ENCODE measurements at places on chromosomes 7 and 10. TPM values are rescaled to one million over a fixed set of nuclear protein-coding genes. Genes with fewer than 3 reads are reported as not detected.

Gene RHBDD2
- 24.2 TPM for total RNA-seq

Gene IDI2
- not detected for total RNA-seq

- no peak for DNase-seq
Measured at GRCh38 chr10:86642021-86642420, 12.3 kb upstream of the OPN4 start.

DNA sequence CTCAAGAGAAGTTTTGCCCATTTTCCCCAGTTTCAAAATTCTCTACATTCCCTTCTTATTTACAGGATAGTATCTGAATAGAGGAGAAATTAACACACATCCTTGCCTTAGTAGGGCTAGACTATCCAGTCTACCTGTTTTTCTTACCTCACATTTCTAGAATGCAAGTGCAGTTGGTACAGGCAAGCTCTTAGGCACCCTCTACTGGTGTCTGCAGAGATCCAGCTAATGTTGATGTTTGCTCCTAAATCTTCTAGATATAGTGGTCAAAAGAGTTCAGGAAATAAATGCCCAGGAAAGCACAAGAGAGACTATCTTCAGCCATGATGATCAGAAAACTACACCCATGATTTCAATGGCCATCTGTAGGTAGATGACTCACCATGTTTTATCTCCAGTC, 205.3 kb downstream of the HTR7 start:
- peak; percentile 60 for DNase-seq

DNA sequence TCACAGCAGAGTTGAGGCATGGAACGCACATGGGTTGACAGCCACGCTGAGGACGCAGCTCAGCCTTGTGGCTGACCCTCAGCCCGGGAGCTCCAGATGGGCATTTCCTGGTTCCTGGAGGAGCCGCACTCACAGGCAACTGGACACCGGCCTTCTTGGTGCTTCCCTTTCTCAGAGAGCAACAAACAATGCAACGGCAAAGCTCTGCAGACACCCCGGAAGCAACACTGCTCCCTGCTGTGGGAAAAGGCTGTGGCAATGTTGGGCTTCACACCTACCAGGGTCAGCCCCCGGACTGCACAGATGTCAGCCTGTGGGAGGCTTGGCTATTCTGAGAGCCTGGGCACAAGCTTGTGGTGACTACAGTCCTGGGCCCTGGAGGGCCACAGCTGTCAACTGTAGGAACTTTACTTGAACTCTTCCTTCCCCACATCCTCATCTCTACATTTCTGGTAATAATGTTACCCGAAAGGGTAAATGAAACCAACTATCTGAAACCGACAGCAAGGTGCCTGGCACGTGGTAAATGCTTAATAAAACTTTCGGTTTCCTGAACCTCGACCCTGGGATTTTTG, 597.5 kb upstream of the MKI67 start:
- no peak for DNase-seq

DNA sequence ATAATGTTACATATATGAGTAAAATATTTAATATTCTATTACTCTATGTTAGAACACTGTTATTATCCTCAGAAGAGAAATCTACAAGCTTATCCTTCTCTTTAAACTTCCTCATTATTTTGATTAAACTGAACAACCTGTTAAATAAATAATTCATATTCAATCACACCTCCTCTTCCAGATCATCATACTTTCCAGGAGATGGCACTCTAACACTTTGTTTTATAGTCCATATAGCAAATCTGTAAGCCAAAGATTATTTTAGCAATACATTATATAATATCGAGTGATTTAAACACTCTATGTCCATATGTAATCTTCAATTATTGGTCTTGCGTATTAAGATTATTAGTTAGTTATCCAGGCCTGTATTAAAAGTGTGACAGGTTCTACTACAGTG, 694.1 kb downstream of the ANKRD7 start:
- peak; percentile 28 for DNase-seq

GRCh38 chr7:117582219-117582704, 102.4 kb downstream of the CFTR start:
- peak; percentile 34 for DNase-seq

GRCh38 chr10:132036887-132037675, 28.7 kb upstream of the JAKMIP3 start:
- DNase-seq: peak; percentile 76

- DNase-seq: peak; percentile 37
Measured at GRCh38 chr7:26860361-26860760, 4.0 kb downstream of the SKAP2 start.

DNA sequence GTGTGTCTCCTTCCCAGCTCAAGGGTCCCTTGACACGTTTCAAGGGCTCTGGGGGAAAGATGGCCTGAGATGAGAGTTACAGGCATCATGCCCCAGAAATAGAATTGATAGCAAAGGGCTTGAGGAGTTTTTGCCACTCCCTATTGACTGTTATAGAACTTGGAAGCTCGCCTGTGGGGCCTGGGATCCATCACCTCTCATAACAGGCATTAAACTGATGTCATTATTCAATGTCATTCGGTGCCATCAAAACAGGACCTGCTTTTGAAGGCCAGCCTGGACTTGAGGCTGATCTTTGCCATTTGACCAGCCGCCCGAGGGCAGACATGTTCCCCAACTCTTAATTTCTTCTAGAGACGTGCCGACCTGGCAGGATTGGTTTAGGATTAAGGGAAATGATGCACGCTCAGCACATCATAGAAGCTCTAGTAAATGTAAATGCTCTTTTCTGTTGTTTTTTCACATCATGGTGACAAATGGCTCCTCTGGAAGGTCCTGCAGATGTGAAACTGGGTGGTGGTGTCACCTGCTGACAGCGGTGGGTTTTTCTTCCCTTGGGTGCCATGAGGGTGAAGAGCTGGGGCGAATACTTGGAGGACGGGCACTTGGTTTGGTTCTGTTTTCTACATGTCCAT, 16.7 kb upstream of the KLF6 start:
- DNase-seq: no peak

DNA sequence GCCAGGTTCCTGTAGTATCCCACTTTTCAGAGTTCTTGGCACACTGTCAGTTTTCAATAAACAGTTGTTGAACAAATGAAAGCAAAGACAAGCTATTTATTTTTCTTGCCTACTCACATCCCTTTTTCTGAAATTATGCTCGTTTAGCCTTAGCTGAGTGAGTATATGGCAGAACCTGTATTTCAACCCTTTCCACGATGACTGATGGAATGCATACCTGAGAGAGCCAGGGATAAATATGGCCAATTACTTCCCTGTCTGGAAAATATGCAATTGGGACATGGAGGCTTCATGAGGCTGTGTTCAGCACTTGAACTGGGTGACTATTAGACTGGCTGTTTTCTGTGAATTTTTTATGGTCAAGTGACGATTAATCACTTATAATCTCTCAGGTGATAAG, 144.5 kb upstream of the POT1 start:
- DNase-seq: no peak

DNA sequence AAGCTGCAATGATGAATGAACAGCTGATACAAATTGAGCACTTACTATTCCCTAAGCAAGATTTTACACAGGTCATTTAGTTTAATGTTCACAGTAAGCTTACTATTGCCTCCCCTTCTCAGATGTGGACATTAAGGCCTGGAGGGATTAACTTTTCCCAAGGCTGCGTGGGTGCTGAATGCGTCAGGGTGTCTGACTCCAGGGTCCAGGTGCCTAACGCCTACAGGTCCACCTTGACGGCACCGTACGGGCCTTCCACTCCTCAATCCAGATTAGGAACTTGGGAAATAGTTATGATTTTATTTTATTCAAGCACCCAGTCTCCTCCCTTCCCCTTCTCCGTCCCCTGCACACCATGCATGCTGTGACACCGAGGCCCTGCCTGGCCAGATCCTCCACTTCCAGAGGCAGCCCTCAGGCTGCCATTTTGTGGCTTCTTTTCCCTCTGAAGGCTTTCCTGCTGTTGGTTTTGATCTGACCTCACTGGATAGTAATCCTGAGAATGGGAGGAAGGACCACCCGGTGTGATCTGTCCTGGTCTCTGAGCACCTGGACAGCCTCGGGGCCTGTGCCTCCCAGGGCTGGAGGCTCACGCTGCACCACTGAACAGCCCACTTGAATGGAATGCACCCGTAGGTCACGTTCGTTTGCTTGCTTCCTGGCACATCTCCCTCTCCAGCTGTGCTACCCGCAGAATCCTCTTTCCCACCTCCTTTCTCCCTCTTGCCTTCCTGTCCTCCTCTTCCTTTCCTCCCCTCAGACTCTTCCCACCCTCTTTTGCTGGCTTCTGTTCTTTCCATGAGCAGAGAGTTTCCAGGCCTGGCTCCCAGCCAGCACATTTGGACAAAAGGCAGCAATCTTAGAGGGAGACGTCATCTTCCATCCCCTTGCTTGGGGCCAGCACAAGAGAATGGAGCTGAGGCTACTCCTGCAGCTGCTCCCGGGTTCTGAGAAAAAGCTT, 14.4 kb downstream of the DENND2A start:
- DNase-seq: peak; percentile 77

DNA sequence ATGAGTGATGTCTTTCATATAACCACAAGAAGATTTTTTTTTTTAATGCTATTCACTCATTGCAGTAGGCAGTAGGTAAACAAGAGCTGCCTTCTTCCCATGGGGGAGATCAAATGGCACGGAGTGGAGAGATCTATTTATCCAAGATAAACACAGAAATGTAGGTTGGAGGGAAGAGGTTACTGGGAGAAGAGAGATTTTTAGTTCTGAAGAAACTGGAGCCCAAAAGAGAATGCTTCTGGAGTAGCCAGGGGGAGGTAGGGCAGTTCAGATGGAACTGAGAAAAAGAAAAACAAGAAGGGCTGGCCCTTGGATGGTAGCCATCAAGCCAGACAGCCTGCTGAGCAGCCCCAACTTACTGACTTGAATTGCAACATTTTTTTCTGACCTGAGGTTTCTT, 270.1 kb upstream of the TPK1 start:
- DNase-seq: no peak

DNA sequence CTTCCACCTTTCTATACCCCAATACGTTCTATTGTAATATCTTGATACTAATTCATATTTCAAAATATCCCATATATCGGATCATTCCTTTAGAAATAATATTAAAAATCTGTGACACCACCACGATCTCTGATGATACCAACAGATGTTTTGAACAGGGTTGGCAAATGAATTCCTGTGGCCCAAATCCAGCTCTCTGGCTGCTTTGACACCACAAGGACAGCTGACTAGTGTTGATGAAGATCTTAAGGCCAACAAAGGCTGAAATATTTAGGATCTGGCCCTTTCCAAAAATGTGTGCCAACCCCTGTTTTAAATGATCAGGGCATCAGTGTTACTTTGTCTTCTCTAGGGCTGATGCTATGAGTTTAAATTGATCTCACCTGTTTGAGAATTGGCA, 380.7 kb upstream of the PFKP start:
- no peak for DNase-seq

Measured in GM23338 (cell line).